ENCODE measurements at places on chromosomes 5 and 9.
A peak's percentile ranks its signal among the peaks of the same experiment; 100 is the strongest.

- DNase-seq, result no peak
Measured at GRCh38 chr9:29514336-29514735, 1941.1 kb upstream of the C9orf72 start.

DNA sequence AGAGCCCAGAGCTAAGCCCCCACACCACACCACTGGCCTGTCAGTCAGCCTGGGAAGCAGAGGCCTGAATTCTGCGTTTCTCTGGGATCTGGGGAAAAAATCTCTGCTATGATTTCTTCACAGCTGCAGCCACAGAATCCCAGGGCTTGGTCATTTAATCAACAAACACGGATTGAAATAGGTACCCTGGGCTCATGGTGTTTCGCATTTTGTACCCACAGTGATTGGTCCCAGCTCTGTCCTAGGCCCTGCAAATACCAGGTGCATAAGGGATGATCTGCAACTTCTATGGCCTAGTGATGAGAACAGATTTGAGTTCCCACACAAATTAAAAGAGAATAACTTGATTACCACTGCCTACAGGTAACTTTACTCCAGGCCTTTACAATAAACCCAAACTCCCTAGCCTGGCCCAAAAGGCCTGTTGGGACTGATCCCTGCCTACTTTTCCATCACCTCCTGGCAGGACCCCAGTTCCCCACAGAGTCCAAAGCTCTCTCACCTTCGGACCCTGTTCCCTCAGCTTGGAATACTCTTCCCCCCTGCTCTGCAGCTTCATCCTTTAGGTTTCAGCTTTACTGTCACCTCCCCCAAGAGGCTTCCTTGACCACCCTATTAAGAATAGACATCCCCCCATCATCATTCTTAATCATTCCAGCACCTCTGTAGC lies 14.7 kb upstream of the SAP30L start:
- DNase-seq, result no peak

GRCh38 chr9:1748407-1748806 lies 266.7 kb upstream of the SMARCA2 start:
- DNase-seq, result no peak

GRCh38 chr9:113508111-113508749 lies 44.7 kb downstream of the RGS3 start:
- DNase-seq, result peak; percentile 41

DNA sequence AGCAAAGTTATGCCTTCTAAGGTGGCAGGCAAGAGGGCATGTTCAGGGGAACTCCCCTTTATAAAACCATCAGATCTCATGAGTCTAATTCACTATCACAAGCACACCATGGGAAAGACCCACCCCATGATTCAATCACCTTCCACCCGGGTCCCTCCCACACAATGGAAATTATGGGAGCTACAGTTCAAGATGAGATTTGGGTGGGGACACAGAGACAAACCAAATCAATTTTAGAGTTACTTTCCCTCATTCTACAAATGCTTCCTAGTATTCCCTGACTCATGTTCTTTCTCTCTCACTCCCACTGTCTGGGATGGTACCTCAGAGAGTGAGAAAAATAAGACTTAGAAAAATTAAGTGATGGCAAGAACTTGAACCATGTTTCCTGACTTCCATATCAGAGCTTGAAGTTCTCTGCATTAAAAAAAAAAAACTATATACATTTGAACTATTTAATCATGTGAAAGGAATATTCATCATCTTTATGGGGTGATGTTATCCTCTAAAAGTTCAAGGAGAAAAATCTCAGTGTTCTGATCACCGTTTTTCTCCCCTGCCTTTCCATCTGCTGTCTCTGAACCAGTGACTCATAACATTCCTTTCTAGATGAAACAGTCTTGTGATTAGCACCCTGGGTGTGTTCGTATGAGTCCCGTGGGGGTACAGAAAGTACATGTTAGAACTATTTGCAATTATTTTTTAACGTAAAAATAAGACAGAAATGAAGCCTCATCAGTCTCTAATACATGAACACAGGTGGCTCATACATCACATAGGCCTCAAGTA lies 282.9 kb downstream of the SLF1 start:
- DNase-seq, result peak; percentile 58

DNA sequence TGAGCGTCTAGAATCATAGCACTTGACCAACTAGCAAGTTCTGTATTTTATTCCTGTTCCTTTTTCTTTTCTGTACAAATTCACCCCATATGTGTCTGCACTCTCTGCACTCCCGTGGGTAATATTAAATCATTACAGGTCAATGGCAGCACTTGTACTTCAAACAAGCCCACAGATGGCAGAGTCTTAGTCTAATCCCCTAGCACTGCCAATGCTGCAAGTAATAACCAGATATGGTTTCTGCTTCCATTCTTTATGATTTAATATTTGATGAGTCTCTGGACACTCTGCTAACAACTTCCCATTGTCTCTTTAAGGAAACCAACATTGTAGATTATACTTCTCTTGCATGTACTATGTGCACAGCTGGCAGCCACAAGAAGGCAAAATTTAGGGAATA lies 343.8 kb upstream of the CHD1 start:
- no peak for DNase-seq

DNA sequence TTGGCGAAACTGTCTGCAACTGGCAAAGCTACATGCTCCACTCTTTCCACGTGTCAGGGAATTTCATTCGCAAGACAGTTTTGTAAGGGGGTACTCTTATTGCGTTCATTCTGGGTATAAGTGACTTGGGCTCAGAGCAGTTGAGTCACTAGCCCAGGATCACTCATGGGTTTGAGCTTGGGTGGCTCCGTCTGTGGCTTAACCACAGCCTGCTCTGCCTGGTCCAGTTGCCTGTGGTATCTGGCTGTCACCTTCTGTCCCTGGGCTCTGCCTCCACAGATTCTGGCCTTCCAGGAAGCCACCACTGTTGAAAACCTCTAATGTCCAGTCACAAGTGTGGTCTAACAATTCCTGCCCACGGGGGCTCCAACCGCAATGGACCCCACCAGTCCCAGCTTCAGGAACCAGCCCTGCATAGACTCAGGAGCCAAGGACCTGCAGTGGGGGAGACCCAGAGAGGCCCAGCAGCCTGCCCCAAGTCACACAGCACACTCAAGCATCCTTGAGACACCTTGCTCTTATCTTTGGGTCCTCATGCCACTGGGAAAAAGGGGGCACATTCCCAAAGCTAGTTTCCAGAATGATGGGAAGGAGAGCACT lies 10.4 kb downstream of the KIF12 start:
- DNase-seq, result no peak

DNA sequence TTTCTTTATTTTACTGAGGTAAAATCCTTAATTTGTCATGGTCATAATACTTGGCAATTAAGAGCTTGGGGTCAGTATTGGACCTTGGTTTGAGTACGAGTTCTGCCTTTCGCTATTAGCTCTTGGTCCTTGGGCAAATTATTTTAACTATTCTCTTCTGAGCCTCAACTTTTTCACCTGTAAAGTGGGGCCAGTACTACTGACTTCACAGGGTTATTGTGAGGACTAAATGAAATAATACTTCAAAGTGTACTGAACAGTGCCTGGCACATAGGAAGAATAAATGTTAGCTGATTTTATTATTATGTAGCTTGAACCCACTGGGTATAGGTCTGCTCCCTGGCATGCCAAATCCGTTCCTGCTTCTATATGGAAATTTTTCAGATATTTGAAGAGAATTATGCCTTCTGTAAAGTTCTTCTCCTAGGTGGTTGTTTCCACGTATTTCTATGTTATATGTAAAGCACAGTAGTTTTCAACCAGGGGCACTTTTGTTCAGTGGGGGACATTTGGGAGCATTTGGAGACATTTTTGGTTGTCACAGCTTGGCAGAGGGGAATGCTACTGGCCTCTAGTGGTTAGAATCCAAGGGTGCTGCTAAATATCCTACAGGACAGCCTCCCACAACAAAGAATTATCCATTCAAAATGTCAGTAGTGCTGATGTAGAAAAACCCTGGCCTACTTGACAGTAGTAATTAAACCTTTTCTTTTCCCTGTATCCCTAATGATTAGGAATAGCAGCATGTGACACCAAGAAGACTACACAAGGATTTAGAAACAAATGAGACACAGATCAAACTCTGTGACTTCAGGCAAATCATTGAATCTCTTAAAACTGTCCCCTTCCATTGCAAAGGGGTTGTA lies 4.5 kb downstream of the RCL1 start:
- DNase-seq, result peak; percentile 45

DNA sequence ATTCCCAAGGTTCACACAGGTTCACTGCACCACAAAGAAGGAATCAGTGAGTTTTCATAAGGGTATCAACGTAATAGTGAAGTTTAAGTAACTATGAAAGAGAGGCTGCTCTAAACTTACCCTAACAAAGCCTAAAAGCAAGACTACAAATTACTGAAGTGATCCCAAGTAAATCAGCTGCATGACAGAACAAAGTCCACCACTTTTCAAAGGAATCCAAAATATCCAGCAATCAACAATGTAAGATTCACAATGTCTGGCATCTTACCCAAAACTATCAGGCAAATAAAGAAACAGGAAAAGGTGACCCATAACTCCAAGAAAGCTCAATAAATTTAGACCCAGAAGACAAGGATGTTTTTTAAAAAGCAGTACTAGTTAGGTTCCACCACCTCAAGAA lies 70.1 kb downstream of the GNAQ start:
- DNase-seq, result no peak

GRCh38 chr5:150690760-150691159 lies 10.1 kb downstream of the RBM22 start:
- no peak for DNase-seq

DNA sequence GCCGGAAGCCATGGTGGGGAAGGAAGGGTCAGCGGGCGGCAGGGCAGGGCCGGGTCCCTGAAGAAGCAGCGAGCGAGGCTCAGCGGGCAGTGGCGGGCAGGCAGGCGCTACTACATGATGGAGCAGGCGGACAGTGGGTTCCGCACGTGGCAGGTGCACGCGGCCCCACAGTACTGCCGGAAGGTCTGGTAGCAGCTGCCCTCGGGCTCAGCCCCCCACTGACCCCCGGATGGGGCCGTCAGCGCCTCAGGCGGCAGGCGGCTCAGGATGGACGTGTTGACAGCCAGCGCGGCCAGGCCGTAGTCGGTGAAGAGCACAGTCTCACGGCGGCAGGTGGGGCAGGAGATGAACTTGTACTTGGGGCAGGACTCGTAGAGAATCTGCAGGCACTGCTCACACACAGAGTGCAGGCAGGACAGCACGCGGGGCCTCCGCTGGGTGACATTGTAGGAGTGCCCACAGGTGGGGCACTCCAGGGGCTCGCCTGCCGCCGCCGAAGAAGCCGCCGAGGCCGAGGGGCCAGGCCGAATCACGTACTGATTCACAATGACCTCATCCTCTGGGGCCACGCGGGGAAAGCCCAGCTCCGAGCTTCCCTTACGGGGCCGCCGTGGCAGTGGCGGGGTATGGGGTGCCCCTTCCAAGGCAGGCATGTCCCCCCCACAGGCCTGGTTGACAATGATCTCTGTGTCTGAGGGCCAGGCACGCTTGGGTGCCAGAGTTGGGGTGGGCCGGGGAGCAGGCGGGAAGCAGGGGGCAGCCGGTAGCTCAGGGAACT lies 1.5 kb downstream of the RNF208 start:
- DNase-seq, result no peak

GRCh38 chr9:21777701-21778100 lies 24.7 kb upstream of the MTAP start:
- DNase-seq, result peak; percentile 63

DNA sequence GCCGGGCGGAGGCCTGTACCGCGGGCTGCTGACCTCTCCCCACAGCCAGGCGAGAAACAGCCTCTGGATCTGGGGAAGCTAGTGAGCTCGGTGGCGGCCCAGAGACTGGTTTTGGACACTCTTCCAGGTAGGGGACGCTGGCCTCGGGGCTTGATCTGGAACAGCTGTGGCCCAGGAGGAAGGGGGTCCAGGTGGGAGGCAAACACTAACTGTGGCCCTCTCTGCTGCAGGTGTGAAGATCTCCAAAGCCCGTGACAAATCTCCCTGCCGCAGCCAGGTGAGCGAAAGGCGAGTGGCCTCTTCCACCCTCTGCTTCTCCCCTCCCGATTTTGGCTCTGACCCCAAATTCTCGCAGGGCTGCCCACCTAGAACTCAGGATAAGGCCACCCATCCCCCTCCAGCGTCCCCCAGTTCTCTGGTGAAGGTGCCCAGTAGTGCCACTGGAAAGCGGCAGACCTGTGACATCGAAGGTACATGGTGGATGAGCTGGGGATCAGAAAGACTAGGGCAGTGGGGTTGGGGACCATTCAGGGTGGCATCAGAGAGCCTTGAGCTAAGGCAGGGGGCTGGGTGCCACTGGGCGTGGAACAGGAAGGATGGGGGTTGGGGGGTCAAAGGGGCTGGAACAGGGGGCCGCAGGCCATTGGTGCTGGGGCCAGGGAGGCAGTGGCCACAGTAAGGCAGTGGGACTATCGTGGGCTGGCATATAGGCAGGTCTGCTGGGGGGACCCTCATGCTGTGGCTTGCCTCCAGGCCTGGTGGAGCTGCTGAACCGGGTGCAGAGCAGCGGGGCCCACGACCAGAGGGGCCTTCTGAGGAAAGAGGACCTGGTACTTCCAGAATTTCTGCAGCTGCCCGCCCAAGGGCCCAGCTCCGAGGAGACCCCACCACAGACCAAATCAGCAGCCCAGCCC lies 12.9 kb upstream of the SLC34A1 start:
- DNase-seq, result no peak

DNA sequence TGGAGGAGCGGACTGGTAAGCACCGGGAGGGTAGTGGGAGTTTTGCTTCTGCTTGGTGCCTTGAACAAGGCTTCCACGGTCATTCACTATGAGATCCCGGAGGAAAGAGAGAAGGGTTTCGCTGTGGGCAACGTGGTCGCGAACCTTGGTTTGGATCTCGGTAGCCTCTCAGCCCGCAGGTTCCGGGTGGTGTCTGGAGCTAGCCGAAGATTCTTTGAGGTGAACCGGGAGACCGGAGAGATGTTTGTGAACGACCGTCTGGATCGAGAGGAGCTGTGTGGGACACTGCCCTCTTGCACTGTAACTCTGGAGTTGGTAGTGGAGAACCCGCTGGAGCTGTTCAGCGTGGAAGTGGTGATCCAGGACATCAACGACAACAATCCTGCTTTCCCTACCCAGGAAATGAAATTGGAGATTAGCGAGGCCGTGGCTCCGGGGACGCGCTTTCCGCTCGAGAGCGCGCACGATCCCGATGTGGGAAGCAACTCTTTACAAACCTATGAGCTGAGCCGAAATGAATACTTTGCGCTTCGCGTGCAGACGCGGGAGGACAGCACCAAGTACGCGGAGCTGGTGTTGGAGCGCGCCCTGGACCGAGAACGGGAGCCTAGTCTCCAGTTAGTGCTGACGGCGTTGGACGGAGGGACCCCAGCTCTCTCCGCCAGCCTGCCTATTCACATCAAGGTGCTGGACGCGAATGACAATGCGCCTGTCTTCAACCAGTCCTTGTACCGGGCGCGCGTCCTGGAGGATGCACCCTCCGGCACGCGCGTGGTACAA lies 556 bp downstream of the PCDHGC3 start:
- peak; percentile 79 for DNase-seq

- DNase-seq, result peak; percentile 4
Measured at GRCh38 chr9:84781458-84781857, 111.9 kb downstream of the NTRK2 start.

- no peak for DNase-seq
Measured at GRCh38 chr5:137696481-137696880, 39.4 kb downstream of the KLHL3 start.

DNA sequence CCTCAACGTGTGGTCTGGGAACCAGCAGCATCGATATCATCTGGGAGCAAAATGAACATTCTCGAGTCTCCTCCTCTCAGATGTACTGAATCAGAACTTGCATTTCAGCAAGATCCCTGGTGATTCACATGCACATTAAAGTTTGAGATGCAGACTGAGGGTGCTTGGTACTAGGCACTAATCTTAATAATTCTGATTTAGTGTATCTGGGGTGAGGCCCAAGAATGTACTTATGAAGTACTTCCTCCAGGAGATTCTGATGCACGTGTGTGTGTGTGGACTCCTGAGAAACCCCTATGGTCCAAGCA lies 56.2 kb upstream of the EQTN start:
- DNase-seq, result no peak

All from RPMI7951 (cell line).